Occipital lobe (tissue), 3 donors: ENCODE measurements at places on chromosomes 3 and 15. TPM values are rescaled to one million over a fixed set of nuclear protein-coding genes. Genes with fewer than 3 reads are reported as not detected.

The STRA6 gene
- 2.3 TPM for total RNA-seq

The SLC24A5 gene
- total RNA-seq, result not detected

The MON1A gene
- total RNA-seq, result 16.8 TPM

The FILIP1L gene
- 1.2 TPM for total RNA-seq

The PLSCR2 gene
- total RNA-seq, result not detected
